SHP77 (cell line): ENCODE measurements at places on chromosomes 2 and 18.

GRCh38 chr2:101327863-101328394 lies 19.4 kb upstream of the RNF149 start:
- DNase-seq = no peak

- no peak for DNase-seq
Observed at GRCh38 chr2:196173505-196173904, 2.1 kb upstream of the STK17B start.

- no peak for DNase-seq
Observed at GRCh38 chr2:234422273-234422732, 74.6 kb downstream of the ARL4C start.

DNA sequence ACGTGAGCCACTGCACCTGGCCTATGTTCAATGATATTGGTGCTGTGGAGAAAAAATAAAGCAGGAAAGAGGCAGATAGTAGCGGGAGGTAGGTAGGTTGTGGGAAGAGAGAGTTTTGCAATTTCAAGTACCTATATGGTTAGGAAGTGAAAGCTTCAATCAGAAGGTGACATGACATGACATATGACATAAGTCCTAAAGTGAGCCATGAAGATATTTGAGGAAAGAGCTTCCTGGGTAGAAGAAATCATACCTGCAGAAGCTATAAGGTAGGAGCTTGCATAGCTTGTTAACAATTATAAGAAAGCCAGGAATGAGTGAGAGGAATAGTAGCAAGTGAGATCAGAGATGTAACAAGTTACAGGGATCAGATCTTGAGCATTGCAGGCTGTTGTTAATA lies 4.2 kb downstream of the KIAA1328 start:
- no peak for DNase-seq

DNA sequence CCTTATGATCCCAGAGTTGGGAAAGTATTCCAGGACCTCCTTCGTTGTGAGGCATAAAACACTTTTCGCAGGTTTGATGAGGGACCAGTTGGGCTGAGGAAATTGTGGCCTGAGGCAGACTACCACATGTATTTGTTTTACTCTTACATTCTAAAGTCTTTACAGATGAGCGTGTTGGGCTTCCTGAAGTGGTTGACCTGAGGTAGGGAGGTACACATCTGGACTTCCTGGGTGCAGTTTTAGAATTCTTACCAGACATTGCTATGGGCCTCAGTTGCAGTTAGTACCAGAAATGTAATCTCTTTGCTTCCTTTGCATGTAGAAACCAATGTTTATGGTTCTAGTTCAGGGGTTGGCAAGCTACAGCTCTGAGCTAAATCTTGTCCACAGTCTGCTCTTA lies 48.7 kb downstream of the COA5 start:
- no peak for DNase-seq

DNA sequence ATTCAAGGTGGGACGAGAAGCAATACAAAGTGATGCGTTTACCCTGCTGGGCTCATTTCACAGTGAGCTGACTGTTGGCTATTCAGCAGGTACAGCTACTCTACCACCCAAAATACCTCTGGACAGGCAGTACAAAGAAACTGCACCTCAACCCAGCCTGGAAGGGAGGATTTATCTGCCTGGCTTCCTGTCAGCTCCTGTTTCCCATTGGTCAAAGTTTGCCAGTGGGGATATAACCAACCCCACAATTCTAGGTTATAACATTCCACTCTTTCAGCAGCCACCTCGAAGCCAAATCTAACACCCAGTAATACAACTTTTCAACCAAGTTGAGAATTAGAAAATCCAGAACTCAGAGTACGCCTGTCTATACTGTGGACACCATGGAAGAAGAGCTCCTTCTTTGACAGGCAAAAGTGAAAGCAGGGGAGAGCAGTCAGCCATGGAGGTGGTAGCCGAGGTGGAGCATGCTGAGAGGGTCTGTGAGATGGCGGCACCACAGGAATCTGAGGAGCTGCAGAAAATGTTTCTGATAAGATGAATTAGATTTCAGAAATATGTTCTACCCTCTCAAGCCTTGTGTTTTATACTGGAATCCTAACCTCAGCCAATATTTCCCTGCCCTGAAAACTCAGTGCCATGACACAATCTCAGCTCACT lies 10.8 kb downstream of the DUSP19 start:
- no peak for DNase-seq

- no peak for DNase-seq
Observed at GRCh38 chr2:134515137-134515536, 203.7 kb downstream of the TMEM163 start.

GRCh38 chr18:23324056-23324811 lies 128.9 kb upstream of the RIOK3 start:
- DNase-seq = no peak

DNA sequence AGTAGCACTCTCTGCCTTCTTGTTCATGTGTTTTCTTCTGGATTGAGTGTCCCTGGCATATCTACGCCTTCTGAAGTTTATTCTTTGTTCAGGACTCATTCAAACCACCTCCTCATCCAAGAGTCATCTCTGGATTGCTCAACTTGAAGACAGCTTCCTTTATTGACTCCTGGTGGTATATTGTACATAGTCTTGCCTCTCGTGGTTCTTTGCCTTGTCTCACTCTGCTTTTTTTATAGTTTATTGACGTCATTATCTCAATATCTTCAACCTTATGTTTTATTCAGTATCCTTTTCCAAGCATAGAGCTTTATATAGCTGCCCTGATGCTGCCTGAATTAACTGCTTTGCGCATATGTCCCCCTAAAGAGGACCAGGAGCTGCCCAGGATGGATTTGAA lies 161.7 kb downstream of the INSIG2 start:
- no peak for DNase-seq

GRCh38 chr2:206457188-206457634 lies 13.9 kb downstream of the ADAM23 start:
- no peak for DNase-seq

DNA sequence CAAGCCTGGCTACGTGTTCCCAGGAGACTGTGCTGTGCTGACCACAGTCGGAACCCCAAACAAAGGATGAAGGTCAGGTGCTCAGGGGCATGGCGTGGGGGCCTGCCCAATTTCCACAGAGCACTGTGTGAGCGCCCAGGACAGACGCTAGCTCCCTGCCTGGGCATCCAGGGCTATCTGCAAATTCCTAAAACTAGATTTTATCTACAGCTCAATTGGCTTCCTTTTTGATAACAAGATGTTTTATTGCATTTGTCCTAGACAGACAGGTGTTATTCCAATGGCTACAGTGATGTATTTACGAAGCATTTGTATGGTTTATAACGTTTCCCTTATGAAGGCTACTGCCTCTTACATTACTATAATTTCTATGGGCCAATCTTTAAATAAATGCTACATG lies 16.0 kb downstream of the PTGR3 start:
- DNase-seq = no peak

- no peak for DNase-seq
Observed at GRCh38 chr2:106581755-106582147, 94.6 kb downstream of the CD8B2 start.

GRCh38 chr2:156601855-156602551 lies 165.8 kb downstream of the GPD2 start:
- no peak for DNase-seq

DNA sequence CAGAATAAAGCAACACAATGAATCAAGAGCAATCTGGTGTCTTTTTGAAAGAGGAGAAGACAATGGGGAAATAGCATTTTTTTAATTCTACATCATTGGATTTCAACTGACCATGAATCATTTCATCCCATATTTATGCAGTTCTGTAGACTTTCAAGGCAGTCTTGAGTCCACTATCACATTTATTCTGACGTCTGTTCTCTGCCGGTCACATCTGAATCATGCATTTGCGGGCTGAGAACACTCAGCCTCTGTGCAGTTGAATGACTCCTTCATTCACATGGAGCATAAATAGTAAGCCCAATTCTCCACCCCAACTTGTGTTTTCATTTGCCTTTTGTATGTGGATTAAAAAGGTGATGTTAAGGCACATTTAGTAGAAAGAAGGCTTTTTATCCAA lies 128.2 kb downstream of the AKAIN1 start:
- no peak for DNase-seq

GRCh38 chr2:134988994-134989605 lies 58.1 kb downstream of the MAP3K19 start:
- no peak for DNase-seq

- no peak for DNase-seq
Observed at GRCh38 chr2:128187032-128187654, 96.1 kb downstream of the UGGT1 start.

- no peak for DNase-seq
Observed at GRCh38 chr2:177281400-177282180, 17.1 kb upstream of the NFE2L2 start.

GRCh38 chr2:54598347-54599325 lies 124.8 kb upstream of the EML6 start:
- DNase-seq = no peak

- DNase-seq = no peak
Observed at GRCh38 chr2:111919794-111920608, 21.6 kb downstream of the MERTK start.

DNA sequence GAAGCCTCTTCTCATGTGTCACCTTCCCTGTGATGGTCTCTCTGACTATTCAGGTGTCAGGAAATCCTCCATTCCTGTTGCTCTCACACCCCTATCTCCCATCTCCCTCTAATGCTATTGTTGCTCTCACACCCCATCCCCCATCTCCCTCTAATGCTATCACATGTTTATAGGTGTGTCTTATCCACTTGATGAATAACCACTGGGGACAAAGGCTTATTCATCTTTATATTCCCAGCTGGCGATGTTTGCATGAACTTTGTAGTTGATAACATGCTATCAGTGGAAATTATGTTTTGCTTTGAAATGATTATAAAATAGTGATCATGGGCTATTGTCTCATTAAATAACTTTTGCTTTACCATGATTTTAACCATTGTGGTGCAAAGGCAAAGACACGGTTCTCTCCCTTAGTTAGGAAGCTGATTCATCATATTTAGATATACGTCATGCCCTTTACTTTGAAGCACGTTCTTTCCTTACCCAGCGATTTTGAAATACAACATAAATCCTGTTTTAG lies 220.5 kb downstream of the PMAIP1 start:
- DNase-seq = no peak
